ENCODE measurements at places on chromosomes 2 and 18. TPM values are rescaled to one million over a fixed set of nuclear protein-coding genes. Genes with fewer than 3 reads are reported as not detected.

- peak; percentile 81 for ATAC-seq
Measured at GRCh38 chr2:222939208-222939856, 78.5 kb downstream of the ACSL3 start.

GRCh38 chr2:146444987-146445386 lies 1399.8 kb upstream of the ACVR2A start:
- ATAC-seq: no peak

DNA sequence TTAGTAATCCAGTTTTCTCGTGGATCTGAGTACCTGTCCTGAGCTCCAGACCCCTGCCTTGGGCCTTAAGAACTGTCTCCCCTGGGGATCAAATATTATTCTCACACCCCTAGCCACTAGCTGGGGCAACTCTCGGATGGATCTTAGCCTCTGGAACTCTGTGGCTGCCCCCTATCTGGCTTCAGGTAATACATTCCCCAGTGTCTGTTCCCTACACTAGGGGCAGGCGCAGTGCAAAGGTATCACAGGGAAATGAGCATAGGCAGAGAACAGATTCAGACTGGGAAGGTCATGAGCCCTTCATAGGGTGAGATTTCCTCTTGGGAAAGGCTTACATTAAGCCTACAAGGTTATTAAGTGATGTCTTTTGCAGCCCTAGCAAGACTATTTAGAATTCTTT lies 11.2 kb upstream of the SIX2 start:
- ATAC-seq: no peak

DNA sequence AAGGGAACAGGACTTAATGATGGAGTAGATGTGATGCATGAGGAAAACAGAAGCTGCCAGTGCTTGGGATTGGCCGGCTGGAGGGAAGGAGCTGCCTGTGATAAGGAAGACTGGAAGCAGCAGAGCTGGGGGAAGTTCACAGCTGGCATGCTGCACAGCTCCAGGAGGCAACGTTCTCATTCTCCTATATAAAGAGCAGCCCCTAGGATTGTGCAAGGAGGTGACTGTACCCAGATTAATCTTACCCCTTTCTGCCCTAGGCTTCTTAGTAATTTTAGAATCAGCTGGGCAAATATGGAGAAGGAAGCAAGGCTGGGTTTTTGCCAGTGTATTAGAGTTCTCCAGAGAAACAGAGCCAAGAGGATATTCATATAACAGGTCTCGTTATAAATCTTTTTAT lies 155.8 kb downstream of the ALPK2 start:
- peak; percentile 82 for ATAC-seq

DNA sequence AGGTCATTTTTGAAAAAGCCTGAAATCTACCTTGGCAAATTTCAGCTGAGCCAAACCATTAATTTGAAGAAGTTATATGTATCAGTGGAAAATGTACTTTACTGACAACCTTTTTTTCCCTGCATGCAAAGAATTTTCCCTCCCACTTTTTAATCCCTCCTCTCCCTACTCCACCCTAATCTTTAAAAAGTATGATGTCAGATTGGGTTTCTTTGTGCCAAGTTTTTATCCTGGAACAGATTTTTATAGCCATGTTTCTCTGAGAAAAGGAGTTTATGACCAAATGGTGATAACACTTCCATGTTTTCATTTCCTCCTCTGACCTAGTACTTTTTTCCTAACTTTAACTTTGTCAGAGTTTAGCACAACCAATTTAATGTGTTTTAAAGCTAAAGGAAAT lies 250.3 kb upstream of the FOSL2 start:
- no peak for ATAC-seq

GRCh38 chr2:70888366-70888922 lies 47.3 kb upstream of the ATP6V1B1 start:
- peak; percentile 27 for ATAC-seq

DNA sequence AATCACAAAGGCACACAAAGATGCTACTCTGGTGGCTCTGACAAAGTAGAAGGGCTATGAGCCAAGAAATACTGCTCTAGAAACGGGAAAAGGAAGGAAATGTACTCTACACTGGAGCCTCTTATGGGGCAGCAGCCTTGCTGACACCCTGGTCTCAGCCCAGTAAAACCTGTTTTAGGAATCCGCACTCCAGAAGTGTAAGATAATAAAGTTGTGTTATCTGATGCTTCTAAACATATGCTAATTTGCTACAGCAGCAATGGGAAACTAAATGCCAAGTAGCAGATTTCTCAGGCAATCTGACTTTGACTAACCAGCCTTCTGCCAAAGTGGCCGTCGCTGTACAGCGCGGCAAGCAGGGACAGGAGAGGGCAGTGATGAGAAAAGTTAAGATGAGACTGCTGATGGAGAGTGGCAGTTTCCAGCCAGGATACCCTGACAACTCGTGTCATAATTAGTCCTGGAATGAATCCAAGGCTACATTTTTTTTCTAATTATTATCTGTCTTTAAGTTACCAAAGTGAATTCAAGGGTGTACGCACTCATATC lies 99.0 kb downstream of the NETO1 start:
- no peak for ATAC-seq

- ATAC-seq: no peak
Measured at GRCh38 chr2:52955079-52955478, 812.5 kb upstream of the CHAC2 start.

DNA sequence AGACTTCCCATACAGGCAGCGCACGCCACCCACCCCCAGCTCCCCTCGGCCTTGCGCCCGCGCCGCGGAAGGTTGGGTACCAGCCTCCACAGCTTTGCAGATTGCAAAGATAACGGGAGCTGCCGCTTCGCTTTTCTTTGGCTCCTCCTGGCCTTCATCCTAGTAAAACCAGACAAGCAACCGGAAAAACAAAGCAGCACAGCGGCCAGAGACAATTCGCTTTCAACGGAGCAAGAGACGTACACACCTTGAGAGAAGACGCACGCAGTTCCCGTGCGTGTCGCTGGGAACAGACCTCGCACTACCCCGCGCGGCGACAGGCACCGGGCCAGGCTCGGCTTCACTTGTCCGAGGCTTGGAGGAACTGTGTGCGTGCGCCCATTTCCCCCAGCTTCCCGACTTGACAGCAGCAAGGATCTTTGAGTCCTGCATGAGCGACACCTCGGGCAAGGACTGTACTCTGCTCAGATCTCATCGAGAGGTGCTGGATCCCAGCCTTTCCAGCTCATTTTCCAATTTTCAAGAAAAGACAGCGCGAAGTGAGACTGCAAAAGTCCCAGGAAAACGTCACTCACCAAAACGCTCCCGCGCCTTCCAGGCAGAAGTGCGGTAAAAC lies 964 bp downstream of the ZBTB7C start:
- no peak for ATAC-seq

DNA sequence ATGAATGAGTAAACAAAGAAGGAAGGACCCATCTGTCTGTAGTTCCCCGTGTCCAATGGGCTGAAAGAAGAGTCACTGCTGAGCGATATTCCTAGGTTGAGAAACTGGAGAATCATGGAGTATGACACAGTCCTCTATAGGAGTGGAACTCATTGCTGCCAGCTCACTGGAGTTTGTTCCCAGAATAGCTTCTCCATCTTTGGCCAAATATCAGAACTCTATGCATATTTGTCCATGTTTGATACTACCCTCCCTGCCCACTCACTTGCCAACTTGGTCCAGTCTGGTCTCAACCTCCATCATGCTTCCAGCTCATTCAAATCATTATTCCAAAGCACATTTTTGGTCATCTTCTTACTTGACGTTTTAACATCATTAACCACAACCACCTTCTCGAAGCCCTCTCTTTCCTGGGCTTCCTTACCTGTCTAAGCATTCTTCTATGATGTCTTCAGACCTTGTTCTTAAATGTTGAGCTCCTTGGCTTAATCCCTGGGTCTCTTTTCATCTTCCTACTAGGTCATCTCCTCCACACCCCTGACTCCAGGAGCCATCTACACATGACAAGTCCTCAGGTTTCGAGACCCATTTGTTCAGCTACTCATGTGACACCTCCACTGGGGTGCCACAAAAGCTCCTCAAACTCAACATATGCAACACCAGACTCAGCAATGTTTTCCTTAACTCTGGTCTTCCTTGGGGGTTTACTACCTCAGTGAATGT lies 221.6 kb downstream of the MYCN start:
- ATAC-seq: no peak

DNA sequence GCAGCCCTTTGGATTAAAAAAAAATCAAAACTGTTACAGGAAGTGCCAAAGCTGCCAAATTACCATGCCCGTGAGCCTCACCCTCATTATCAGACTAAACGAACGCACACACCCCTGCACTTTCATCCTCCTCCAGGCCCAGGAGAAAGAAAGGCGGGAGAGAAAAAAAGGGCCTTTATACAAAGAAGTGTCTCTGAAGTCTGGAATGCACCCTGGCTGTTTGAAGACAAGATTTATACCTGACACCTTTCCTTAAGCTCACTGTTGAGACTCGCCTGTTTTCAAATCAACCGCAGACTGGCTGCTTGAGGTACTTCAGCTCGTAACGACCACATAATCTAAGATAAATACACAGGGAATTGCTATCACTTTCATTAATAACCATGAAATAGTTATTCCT lies 31.0 kb downstream of the EDAR start:
- ATAC-seq: peak; percentile 82

- ATAC-seq: no peak
Measured at GRCh38 chr2:177405029-177405692, 12.6 kb downstream of the AGPS start.

DNA sequence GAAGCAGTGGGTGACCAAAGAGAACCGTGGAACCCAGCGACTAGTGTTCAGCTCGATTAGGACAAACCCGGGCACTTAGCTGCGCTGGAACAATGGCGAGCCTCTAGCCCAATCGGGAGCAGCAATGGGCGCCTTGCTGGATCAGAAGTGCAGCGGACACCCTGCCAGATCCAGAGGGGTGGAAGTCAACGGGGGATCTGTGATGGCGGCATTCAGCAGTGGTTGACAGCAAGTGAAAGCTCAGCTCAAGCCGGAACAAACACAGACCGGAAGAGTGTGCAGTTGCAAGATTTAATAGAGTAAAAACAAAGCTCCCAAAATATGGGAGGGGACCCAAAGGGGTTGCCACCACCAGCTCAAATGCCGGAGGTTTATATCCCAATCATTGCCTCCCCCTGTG lies 478.7 kb upstream of the REG3G start:
- ATAC-seq: no peak

GRCh38 chr2:218727502-218728165 lies 17.0 kb downstream of the TTLL4 start:
- peak; percentile 41 for ATAC-seq

DNA sequence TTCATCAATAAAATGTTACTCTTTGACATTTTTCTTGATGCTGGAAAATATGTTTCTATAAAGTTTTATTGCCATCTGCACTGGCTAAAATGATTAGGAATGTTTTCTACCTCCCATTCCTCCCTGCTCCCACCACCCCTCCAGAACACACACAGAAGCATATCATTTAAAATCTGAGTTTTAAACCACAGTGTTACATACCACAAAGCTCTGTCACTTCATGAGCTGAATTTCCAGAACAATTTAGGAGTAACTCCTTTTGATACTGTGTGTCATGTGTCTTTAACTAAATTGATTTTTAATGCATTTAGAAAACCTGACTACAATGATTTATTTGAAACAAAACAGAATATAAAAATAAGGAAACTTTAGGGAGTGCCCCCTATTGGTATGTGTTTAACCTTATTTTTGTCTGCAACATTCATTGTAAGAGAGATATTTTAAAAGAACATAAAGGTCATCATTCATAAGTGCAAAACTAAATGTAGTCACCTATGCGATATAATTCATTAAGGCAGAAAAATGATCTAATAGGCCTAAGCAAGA lies 52.0 kb downstream of the FEZ2 start:
- no peak for ATAC-seq

DNA sequence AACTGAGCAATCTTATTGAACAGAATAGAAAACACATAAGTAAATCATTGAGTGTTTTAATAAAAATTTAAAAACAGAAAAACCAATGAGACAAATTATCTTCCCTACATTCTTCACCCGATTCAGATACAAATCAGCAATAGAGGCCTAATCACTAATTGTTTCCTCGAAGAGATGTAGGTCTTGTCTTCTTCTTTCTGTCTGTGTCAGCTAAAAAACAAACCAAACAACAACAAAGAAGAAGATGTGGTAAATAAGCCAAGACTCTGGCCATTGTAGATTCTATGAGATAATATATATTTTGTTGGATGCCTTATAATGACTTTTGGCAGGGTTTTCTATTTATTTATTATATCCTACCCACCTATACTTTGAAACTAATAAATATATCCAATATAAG lies 200.9 kb upstream of the FSIP2 start:
- no peak for ATAC-seq

DNA sequence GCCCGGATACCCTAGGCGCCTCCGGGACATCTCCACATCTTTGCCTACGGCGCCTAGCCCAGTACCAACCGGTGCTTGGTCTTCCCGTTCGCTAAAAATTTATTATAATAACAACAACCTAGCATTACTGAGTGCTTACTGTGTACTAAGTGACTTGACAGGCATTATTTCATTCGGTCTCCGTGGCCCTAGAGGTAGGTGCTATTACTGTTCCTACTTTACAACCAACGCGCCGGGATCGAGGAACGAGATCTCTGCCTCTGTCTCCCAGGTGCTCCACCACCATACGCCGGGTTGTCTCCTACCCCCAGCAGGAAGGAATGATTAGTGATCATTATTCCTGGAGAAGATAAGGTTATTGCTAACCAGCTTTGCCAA lies 657 bp upstream of the BIN1 start:
- ATAC-seq: peak; percentile 27

GRCh38 chr2:214192711-214193110 lies 218.1 kb upstream of the VWC2L start:
- no peak for ATAC-seq

Gene SERPINB3
- 879 TPM for total RNA-seq

Gene EML6
- total RNA-seq: 5.2 TPM

Gene TXNDC2
- not detected for total RNA-seq

Gene CCDC74A
- 1.4 TPM for total RNA-seq

Gene PLEK
- 1.00 TPM for total RNA-seq

Gene ITPRIPL1
- total RNA-seq: 1.8 TPM

Gene NAT8
- total RNA-seq: not detected

Gene ALS2
- total RNA-seq: 8.5 TPM

Gene C2orf72
- total RNA-seq: 0.08 TPM

Gene CTAGE1
- not detected for total RNA-seq

Gene FN1
- 24.2 TPM for total RNA-seq

Gene DAW1
- total RNA-seq: not detected

Gene EPHA4
- total RNA-seq: 16.9 TPM

Gene CDK15
- total RNA-seq: 0.12 TPM
